Fibroblast of upper back skin (primary cell): ENCODE measurements at places on chromosomes 7 and 10.
A peak's percentile ranks its signal among the peaks of the same experiment; 100 is the strongest.

DNA sequence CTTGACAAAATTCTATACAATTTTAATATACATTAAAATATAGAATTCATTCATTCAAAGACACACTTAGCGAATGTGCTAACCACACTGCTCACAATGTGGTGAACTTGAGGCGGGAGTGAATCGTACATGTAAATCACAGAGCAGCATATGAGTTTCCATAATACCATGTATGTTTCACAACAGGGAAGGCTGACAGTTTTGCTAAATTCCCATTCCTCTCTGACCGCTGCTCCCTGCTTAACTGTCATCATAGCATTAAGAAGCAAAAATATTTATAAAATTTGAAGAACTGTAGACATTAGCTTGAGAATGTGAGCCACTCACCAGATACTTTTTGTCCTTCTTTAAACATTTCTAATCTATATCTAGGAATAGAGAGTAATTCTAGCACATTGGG lies 763.3 kb downstream of the MAGI2 start:
- DNase-seq, result peak; percentile 69

GRCh38 chr7:127807829-127808228 lies 155.8 kb downstream of the SND1 start:
- no peak for DNase-seq

GRCh38 chr7:44292876-44293560 lies 32.4 kb downstream of the CAMK2B start:
- no peak for DNase-seq

DNA sequence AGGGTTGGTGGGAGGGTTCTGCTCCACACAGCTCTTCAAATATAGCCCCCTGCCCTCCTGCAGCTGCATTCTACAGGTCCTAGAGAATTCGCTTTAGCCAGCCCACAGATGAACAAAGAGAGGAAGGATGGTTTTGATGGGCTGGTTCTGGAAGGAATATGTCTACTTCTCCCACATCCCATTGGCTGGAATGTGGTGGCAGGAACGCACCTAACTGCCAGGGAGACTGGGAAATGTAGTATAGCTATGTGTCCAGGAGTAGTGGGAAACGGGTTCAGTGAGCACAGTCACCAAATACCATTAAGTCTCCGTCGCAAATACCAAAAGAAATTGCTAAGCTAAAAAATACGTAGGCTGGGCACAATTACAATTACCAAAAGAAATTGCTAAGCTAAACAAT lies 7.3 kb upstream of the PTER start:
- DNase-seq, result no peak

DNA sequence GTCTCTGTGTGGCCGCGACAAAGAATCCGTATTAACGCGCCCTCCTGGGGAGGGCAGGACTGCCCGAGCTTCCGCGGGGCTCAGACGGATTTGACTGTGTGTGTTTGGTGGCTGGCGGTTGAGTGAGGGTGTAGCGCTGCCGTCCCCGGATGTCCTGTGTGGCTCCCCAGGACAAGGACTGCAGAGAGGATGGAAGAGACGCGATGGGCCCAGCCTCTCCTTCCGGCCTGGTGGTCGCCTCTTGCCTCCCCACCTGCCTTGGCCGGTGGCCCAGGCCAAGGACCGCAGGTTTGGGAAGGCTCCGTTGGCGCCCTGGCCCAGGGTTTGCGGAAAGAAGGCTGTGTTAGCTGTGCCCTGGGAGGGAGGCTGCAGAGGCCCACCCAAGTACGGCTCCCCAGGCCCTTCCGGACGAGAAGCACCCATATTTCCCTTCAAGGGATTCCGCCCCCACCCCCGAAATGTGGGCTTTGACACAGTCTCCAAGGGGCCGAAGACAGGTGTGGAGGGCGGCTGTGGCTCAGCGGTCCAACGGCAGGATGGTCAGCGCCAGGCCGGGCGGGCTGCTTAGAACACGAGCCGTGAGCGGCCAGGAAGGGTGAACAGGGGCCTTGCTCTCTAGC lies 2.3 kb downstream of the UNCX start:
- DNase-seq, result no peak

GRCh38 chr10:24207341-24207740 lies 1.6 kb upstream of the KIAA1217 start:
- no peak for DNase-seq

DNA sequence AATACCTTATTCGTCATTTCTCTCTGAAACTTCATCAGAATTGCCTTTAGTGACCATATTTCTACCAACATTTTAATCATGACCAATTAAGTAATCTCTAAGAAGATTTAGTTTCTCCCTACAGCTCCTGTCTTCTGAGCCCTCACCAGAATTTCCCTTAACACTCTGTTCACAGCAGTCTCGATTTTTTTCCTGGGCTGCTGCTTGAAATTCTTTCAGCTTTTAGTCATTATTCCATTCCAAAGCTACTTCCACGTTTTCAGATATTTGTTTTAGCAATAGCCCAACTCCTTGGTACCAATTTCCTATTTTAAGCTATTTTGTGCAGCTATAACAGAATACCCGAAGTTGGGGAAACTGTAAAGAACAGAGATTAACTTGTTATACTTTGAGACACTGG lies 192.4 kb upstream of the DKK1 start:
- DNase-seq, result peak; percentile 16
